ENCODE measurements at places on chromosomes 6 and 20.
A peak's percentile ranks its signal among the peaks of the same experiment; 100 is the strongest.

- DNase-seq: no peak
Measured at GRCh38 chr6:106882601-106883518, 91.7 kb downstream of the CD24 start.

- no peak for DNase-seq
Measured at GRCh38 chr20:63976980-63977738, 2.3 kb downstream of the SAMD10 start.

- no peak for DNase-seq
Measured at GRCh38 chr6:1679031-1679687, 69.4 kb downstream of the FOXC1 start.

DNA sequence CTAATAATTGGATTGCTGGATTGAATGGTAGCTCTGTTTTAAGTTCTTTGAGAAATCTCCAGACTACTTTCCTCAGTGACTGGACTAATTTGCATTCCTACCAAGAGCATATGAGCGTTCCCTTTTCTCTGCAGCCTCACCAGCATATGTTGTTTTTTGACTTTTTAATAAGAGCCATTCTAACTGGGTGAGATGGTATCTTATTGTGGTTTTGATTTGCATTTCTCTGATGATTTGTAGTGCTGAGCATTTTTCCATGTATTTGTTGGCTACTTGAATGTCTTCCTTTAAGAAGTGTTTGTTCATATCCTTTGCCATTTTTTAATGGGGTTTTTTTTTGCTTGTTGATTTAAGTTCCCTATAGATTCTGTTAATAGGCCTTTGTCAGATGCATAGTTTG lies 94.7 kb upstream of the AHI1 start:
- DNase-seq: no peak

GRCh38 chr6:108027594-108027993 lies 46.9 kb downstream of the OSTM1 start:
- no peak for DNase-seq

DNA sequence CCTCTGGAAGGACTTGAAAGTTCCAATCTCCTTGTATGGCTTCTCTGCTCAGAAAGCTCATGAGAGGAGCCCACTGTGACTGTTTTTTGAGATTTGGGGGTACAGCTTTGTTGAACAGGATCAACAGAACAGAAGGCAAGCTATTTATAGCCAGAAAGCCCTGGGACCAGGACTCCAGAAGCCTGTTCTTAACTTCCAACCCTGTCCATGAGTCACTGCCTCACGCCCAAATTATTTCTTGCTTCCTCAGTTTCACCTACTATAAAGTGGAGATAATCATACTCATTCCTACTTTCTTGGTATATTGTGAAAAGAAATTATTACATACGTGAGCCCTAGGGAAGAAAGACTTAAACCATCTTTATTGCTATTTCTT lies 100.9 kb upstream of the MARCKS start:
- DNase-seq: no peak

- DNase-seq: no peak
Measured at GRCh38 chr6:130282234-130282995, 59.7 kb upstream of the SAMD3 start.

DNA sequence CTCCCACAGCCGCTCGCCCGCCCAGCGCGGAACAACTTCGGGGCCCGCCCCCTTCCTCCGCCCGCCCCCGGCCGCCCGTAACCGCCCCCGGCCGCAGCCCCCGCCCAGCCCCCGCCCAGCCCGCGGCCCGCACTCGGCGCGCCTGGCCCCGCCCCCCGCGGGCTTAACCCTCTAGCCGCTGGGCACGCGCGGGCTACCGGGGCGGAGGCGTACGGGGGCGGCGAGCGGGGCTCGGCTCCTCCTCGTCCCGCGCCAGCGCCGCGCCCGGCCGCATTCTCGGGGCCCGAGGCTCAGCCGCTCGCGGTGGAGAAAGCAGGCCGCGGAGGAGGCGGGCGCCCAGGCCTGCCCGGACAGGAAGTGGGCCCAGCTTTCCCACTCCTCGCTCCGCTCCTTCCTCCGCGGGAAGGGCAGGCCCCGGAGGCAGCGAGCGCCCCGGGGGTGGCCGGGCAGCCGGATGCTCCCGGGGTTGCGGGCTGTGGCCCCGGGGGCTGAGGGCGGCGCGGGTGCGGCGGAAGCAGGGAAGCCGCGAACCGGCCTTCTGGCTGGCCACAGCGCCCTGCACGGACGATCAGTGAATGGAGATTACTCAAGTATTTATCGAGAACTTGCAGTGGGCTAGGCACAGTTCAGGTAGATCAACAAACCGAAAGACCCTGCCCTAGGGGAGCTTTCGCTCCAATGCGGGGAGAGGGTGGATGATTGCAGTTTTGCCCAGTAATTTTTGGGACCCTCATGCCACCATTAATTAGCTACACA lies at the start of gene TRAM2:
TRAM2 (minus strand) TSS at position 39 of the 756 bp plus-strand sequence. CDS start 145 bp downstream, outside the sequence.
- peak; percentile 89 for DNase-seq

DNA sequence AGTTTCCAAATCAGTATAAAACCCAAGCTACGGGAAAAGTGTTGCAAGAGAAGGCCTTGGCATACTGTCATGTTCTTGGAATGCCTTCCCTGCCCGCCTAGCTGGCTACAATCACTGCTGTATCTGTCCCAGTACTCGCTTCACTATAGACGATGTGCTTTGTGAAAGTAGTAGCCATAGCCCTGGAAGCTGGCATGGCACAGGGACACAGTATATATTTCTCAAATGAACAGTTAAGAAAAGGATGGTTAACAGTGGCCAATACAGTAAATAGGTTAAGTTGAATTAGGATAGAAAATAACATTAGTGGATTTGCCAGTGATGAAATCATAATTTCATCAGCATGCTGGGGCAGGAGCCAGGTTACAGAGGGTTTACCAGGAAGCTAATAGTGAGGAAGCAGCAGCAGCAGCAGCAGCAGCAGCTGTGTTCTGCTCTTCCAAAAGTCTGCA lies 499.3 kb downstream of the CDKAL1 start:
- peak; percentile 64 for DNase-seq

DNA sequence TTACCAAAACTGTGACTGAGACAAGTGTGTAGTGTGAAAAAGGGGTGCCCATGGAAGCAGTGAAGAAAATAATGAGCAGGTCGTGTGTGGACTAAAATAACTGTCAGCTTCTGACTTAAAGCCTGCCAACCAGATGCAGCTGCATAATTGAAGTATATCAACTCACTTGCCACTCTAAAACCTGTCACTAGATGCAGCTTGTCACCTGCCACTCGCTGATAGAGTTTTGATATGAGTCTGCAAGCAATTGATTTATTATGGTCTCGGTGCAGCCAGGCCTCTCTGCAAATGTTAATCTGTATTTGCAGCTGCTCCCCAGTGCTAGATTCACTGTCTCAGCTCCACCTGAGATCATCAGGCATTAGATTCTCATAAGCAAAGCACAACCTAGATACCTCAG lies 1090.0 kb upstream of the EYS start:
- DNase-seq: no peak

GRCh38 chr6:152309648-152310047 lies 327.5 kb downstream of the SYNE1 start:
- DNase-seq: no peak

DNA sequence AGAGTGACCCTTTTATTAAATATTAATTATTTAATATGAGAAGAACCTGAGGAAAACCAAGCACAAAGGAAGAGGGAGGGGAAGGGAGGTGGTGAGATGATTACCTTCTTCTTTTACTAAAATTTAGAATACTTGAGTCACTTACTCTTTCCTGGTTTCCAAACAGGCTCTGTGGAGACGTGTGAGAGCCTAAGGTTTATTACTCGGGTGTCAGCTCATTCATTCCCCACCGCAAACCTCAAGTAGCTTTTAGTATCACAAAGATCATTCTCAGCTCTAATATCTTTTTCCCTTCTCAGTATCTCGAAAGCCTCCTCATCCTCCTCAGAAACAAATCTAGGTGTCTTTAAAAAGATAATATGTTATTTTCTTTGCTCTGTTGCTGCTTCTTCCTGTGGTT lies 497.2 kb upstream of the JARID2 start:
- DNase-seq: no peak

DNA sequence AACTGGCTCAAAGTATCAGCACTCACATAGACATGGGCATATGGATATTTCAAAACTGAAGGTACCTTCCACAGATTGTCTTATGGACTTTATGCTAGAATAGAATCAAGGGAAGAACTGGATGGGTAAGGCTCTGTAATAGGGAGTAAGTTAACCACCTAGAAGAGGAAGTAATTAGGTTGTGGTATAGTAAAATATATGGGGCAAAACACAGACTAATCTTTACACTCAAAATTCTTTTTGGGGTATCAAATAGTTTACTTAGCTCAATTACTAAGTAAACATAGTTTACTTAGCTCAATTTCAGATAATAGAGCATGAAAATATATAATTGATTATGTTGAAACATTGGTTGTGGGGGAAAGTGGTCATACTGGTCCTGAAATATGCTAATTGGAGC lies 94.2 kb upstream of the ATXN1 start:
- no peak for DNase-seq

- DNase-seq: no peak
Measured at GRCh38 chr6:158868122-158868480, 48.9 kb upstream of the EZR start.

DNA sequence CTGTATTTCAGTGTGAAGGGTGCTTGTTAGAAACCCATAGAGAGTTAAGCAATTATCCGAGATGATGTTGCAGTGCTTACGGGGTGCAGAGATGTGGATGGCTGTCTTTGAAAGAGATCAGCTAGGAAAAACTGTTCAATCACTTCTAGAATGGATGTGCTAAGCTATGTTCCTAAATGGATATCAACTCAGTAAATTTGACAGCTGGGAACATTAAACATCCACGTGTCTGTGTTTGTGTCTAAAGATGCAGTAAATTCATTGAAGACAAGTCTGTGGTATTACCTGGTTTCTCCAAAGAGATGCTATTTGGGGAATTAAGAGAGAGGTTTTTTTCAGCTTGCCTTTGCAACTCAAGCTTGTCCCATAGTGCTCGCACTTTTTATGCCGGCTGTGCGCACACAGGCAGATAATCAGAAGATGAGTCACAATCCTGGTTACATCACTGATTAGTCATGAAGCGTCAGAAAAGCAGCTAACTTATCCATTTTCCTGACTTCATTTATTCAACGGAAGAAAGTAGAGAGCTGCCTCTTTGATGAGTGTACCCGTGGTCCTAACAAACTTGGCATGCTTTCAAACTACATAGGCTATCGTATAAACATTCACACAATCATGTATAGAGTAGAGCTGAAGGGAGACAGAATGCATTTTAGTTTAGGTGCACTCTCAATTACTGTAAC lies 691.7 kb upstream of the SLC35B3 start:
- DNase-seq: no peak

DNA sequence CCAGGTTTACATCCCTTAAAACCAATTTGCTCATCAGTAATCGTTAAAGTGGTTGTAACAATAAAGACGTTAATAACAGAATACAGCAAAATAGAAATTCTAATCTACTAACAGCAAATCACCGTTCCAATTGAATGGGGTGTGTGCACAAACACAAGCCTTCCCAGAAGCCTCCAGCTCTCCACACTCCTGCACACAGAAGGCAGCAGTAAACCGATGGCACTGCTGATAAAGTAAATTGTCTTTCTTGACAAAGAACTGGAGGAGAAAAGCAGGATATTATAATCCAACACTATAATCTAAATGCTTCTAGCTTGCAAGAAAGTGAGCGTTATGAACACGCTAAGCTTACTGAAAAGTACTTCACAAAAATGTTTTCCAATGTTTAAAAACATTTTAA lies 7.0 kb downstream of the ZNF217 start:
- DNase-seq: no peak

- DNase-seq: no peak
Measured at GRCh38 chr20:12156252-12156651, 238.6 kb downstream of the BTBD3 start.

DNA sequence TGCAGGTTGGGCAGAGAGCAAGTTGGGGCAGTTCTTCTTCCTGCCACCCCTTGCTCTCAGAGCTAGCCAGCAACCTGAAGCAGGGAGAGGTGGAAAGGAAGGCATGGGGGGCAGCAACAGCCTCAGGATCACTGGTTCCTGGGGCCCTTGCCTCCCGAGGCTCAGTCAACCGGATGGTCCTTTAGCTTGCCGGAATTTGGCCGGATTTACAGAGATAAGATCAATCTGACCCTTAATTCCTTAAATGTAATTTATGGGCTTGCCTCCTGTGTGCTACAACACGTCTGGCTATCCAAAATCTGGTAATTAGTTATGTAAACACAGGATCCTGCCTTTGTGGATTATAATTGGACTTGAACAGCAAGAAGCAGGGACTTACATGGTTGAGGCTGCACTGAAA lies 19.5 kb upstream of the TCP11 start:
- no peak for DNase-seq

- no peak for DNase-seq
Measured at GRCh38 chr6:3796719-3797041, 45.2 kb upstream of the PXDC1 start.

GRCh38 chr20:45305262-45305661 lies 1.4 kb upstream of the RBPJL start:
- DNase-seq: no peak

DNA sequence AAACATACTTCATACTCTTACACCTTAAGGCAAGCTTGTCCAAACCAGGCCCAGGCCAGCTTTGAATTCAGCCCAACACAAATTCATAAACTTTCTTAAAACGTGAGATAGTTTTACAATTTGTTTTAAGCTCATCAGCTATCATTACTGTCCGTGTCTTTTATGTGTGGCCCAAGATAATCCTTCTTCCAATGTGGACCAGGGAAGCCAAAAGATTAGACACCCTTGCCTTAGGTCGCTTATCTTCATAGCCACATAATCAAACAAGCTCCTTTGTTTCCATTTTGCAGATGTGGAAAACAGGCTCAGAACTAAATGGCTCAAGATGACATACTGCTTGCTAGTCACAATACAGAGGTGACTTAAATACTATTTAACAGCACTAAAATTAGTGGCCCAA lies 6.0 kb downstream of the SALL4 start:
- DNase-seq: no peak

DNA sequence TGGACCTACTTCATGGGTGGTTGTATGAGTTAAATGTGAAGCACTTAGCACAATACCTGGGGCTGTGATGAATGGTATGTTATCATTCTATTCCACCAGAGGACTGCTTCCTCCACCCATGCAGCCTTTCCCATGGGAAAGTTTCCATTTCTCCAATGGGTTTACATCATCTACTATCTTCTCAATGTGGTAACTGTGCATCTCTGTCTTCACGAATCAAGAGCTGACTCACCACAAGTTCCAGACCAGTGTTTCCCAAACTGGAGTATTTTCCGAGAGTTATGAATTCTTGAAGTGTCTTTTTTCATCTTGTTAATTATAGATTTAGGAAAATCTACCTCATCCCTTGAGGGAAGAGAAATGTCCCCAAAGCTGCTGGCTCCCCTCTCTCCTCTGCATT lies 182.8 kb downstream of the UNC5CL start:
- DNase-seq: no peak

DNA sequence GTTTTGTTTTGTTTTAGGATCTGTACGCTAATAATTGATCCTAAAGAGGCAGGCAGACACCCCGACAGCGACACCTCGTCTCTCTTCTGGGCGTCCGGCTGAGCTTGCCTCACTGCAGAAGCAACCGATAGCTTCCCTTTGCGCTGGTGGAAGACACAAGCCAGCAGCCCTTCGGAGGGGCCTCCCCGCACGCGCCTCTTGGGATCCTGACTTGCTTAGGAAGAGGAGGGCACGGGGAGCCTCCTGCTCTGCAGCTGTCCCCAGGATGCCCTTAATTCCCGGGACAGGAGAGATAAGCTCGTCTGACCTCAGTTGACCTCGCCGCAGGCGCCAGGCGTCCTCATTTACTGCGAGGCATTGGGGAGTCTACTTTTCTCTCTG lies 94.0 kb downstream of the CD83 start:
- DNase-seq: peak; percentile 73

Data from sciatic nerve (tissue), 2 donors.